Subcutaneous preadipocyte (primary cell): ENCODE measurements at places on chromosomes 7 and 10. TPM values are rescaled to one million over a fixed set of nuclear protein-coding genes. Genes with fewer than 3 reads are reported as not detected.

The LRGUK gene
- 0.20 and 0.37 TPM in 2 replicates for total RNA-seq

The CACNB2 gene
- 11.1 and 12.5 TPM in 2 replicates for total RNA-seq

The CDHR1 gene
- total RNA-seq = 0.20 TPM in 1 of 2 replicates, not detected in the other

The CCNY gene
- 38.9 and 51.2 TPM in 2 replicates for total RNA-seq

The PNLIPRP3 gene
- total RNA-seq = 0.37 and 1.2 TPM in 2 replicates

The PRLHR gene
- total RNA-seq = not detected in 2 replicates

The ASB4 gene
- not detected in 2 replicates for total RNA-seq

The FAM237B gene
- total RNA-seq = under 0.01 and 0.20 TPM in 2 replicates

The FKBP6 gene
- not detected in 2 replicates for total RNA-seq

The WNT8B gene
- not detected in 2 replicates for total RNA-seq

The TMEM225B gene
- total RNA-seq = 0.39 and 0.73 TPM in 2 replicates

The BAMBI gene
- 0.37 and 1.2 TPM in 2 replicates for total RNA-seq

The CTAGE4 gene
- under 0.01 TPM in 1 of 2 replicates, not detected in the other for total RNA-seq

The BHLHA15 gene
- total RNA-seq = 0.39 TPM in 1 of 2 replicates, not detected in the other

The NRCAM gene
- 0.78 and 11.0 TPM in 2 replicates for total RNA-seq

The GPRIN2 gene
- total RNA-seq = not detected in 2 replicates

The PROSER2 gene
- total RNA-seq = 1.5 and 3.3 TPM in 2 replicates

The SEMA3A gene
- 5.1 and 43.0 TPM in 2 replicates for total RNA-seq

The HKDC1 gene
- 0.20 TPM in 1 of 2 replicates, not detected in the other for total RNA-seq

The SLC13A4 gene
- 0.98 and 1.5 TPM in 2 replicates for total RNA-seq

The UCMA gene
- total RNA-seq = not detected in 2 replicates

The TCAF1 gene
- 37.1 and 38.1 TPM in 2 replicates for total RNA-seq

The SCRN1 gene
- total RNA-seq = 50.3 and 69.0 TPM in 2 replicates

The TMEM176A gene
- total RNA-seq = 5.5 TPM in 1 of 2 replicates, not detected in the other

The ARL5B gene
- 7.7 and 11.3 TPM in 2 replicates for total RNA-seq

The LRRC61 gene
- under 0.01 TPM in 1 of 2 replicates, not detected in the other for total RNA-seq

The ADAM12 gene
- total RNA-seq = 142 and 180 TPM in 2 replicates
